Gastroesophageal sphincter (tissue), 4 donors: ENCODE measurements at places on chromosomes 1 and 21. TPM values are rescaled to one million over a fixed set of nuclear protein-coding genes. Genes with fewer than 3 reads are reported as not detected.

The ZSWIM5 gene
- 4.7 TPM for total RNA-seq

DNA sequence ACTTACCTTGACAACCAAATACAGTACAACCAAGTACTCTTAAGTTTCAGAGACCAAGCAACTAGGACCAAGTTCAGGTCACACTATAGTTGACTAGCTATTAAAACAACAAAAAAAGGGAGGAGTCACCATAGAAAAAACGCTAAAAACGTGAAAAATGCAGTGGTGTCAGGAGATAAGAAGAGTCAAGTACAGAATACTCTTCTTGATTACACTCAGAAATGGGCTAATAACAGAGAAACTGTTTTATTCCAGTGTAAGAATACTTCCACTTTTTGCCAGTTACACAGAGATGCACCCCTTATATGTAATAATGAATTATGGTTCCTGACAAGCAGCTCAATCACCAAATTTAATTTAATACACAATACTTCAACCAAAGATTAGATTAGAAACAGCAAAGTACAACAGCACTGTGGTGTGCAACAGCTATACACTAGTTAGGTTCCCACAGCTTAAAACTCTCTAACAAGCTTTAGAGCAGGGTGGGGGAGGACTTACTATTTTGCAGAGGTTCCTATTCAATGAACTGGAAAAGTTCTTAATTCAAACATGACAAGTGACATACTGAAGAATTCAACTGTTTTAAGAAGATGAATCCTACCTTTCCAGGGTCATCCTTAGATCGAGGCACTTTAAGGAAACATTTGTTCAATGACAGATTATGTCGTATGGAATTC lies 70.4 kb downstream of the FOXJ3 start:
- ATAC-seq = no peak

The KRTAP19-1 gene
- total RNA-seq = not detected

DNA sequence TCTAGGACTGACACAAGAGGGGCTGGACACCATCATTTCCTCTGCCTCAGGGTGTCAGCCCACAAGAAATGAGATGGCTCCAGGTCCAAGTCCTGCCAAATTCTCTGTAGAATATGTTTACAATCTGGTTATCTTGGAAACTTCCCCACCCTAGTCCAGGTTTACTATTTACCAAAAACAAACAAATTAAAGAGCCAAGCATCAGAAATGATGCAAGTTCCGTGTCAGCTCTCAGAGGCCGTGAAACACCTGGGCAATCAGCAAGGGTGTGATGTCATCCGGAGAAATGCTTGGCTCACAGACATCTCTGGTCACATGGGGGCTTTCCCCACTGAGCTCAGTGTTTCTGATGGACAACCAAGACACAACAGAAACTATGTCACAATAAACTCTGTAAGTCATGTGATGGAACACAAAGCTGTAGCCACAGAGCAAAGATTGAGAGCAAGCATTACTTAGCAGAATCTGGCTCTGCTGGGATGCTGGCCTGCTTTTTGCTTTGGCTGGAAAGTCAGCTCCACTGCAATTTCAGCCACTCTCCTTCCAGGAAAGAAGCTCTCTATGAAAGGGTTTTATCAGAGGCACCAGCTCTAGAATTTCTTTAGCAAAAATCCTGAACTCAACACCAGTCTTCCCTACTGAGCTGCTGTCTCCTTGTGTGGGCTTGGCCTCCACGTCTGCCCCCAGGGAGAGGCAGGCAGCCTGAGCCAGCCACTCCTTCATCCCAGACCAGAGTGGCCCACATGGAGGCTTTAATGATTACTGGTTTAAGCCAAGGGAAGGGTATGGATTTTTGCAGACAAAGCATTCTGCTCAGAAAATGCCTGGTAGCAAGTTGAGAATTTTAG lies 55.9 kb downstream of the NENF start:
- peak; percentile 88 for ATAC-seq

DNA sequence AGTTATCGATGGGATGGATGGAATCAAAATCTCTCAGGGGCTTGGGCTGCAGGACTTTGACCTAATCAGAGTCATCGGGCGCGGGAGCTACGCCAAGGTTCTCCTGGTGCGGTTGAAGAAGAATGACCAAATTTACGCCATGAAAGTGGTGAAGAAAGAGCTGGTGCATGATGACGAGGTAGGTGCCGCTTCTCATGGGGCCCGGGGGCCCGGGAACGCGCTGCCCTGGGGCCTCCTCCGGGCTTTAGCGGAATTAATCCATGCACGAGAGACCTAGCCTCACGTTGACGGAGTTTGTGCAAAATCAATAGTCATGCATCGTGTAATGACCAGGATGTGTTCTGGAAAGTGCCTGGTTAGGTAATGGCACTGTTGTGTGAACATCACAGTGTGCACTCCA lies 43.8 kb downstream of the FAAP20 start:
- no peak for ATAC-seq

- no peak for ATAC-seq
Observed at GRCh38 chr1:155209312-155209721, 822 bp downstream of the MTX1 start.

DNA sequence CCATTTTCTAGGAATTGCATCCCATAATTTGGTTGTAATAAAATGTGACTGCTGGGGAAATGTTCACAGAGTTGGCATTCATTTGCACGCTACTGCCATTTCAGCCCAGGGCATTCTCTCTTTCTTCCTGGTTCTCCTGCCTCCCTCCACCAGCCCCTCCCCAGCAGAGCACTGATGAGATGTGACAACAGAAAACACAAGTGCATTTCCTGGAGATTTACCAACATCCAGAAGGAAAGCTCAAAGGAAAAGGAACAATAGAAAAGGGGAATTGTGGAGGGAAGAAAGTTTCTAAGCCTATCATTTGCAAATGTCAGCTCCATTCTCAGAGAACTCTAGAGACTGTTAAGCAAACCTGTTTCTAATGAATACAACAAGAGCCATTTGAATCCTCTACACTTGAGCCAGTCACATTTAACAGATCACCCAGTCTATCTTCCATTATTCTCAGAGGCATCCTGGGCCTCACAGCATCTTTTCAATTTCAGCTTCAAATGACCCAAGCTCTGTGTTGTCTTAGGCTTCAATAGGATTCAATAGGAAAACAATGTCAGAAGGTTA lies 395.6 kb upstream of the PBX1 start:
- ATAC-seq = no peak

The TNN gene
- 0.92 TPM for total RNA-seq

- peak; percentile 87 for ATAC-seq
Observed at GRCh38 chr1:22749919-22750684, 39.5 kb downstream of the EPHB2 start.

DNA sequence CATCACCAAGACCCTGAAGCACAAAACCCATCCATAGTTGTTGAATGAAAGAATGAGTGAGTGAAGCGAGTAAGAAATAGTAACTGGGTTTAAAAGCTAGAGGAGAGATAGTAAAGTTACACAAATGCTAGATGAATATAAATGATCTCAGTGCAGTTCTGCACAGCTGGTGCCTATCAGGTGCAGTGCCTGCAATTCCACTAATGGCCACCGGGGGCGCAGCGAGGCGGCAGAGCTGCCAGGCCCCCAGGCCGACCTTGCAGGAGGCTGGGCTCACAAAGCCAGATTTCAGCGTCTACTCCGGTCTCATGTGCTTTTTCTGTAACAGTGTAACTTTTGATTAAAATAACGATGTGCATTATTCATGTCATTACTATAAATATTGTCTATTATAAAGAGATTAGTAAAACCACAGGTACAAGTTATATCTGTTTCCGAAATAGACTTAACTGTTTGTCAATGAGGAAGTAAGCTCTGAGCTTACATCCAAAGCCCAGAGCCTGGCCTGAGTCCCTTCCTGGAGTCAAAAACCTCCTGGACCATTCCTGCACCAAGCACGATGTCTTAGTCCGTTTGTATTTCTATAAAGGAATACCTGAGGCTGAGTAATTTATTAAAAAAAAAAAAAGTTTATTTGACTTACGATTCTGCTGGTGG lies 477.6 kb downstream of the NPHP4 start:
- peak; percentile 70 for ATAC-seq

The LAD1 gene
- total RNA-seq = 2.0 TPM

DNA sequence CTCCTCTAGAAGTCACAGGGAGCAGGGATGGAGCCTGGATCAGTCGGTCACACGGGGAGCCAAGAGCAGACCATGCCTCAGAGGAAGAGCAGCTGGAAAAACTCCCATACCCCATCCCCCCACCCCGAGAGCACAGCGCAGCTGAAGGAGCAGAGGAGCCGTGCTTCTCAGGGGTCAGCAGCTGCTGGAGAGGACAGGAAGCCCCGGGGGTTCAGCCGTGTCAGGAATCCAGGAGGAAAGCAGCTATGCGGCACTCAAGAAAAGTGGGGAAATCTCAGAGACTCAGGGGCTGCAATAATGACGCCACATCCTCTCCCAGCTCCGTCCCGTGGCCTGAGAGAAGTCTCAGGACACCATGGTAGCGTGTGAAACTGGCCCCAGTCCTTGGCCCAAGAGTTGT lies 102.3 kb downstream of the NPHP4 start:
- no peak for ATAC-seq

DNA sequence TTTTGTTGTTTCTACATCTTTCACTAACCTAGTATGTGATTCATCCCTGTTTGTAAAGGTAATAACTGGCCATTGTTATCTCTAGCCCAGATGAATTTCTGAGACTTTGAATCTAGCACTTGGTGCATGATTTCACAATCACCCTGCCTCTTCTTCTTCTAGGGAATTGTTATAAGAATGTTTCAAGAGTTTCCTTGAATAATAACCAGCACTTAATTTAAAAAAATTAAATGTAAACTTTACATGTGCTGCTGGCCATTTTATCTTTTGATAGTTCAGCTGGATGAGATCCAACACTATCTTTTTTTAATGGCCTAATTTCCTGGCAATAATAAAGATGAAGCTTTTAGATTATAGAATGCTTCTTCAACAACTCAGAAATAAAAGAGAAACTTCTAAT lies 31.8 kb downstream of the UBE2U start:
- ATAC-seq = no peak

- no peak for ATAC-seq
Observed at GRCh38 chr1:58964428-58964827, 180.6 kb upstream of the JUN start.
